Left ventricle myocardium inferior (tissue), 1 donor: ENCODE measurements at places on chromosomes 3 and 15. TPM values are rescaled to one million over a fixed set of nuclear protein-coding genes. Genes with fewer than 3 reads are reported as not detected.

Gene XIRP1
- 386 TPM for total RNA-seq

Gene ATP2B2
- not detected for total RNA-seq

Gene ZNF621
- total RNA-seq, result 10.2 TPM

Gene ZMAT3
- 12.8 TPM for total RNA-seq

Gene DET1
- total RNA-seq, result 5.5 TPM

GRCh38 chr3:32374788-32375595, 16.7 kb upstream of the CMTM7 start:
- no peaks in the 10 kb centered on the region for H3K27me3 ChIP-seq
- DNase-seq, result no peak
- H3K4me3 ChIP-seq, result no peak overlapping the region
- H3K4me1 ChIP-seq, result no peaks in the 10 kb centered on the region
- H3K36me3 ChIP-seq, result no peaks in the 10 kb centered on the region

GRCh38 chr3:114480442-114480841, 186.6 kb downstream of the TIGIT start:
- no peak for DNase-seq
- H3K36me3 ChIP-seq, result no peaks in the 10 kb centered on the region
- no peaks in the 10 kb centered on the region for H3K27me3 ChIP-seq
- no peak overlapping the region for H3K4me3 ChIP-seq
- no peak overlapping the region for H3K27ac ChIP-seq
- H3K4me1 ChIP-seq, result peaks cover 58% of the 10 kb centered on the region

DNA sequence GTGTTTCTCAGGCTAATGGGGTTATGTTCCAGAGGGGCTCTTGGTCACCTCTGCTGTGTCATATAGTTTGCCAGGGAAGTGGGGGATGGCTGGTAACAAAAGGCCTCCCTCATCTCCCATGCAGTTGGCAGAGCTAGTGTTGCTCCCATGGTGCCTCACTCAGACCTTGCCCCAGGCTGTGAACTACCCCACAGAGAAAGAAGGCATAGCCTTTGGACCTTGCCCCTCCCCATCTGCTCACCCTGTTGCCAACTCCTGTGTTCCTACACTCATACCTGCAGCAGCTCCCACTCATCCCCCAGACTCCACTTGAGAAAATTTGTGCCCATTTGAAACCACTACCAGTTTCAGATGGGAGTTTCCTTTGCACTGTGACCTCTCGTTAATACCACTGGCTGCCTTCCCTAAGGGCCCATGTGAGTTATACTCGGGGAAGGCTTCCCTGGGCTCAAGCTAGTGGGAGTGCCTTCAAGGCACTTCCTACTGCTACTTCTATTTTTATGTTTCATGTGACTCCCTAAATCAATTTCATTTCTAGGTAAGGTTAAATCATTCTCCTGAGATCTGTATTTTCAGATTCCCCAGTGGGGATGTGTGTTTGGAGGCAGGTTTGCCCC, 25.3 kb upstream of the COPB2 start:
- H3K27me3 ChIP-seq, result no peaks in the 10 kb centered on the region
- no peaks in the 10 kb centered on the region for H3K36me3 ChIP-seq
- no peak overlapping the region for H3K4me3 ChIP-seq
- DNase-seq, result no peak

DNA sequence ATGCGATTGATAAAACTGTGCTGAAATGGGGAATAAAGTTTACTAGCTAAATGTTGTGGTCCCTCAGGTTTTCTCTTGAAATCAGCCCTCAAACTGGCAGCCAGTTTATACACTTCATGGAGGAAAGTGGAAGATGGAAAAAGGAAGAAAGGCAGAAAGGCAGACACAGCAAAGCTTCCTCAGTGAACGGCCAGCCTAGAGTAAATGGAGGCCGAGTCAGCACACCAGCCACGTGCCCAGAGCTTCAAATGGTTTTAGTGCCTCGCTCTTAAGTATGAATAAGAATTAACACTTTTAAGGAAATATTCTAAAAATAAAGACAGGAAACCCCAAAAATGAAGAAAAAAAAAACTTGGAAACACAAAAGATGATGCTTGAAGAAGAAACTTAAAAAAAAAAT, 48.3 kb downstream of the GNB4 start:
- H3K36me3 ChIP-seq, result peaks cover 73% of the 10 kb centered on the region
- no peak overlapping the region for H3K4me3 ChIP-seq
- no peak for DNase-seq
- H3K27me3 ChIP-seq, result no peaks in the 10 kb centered on the region

DNA sequence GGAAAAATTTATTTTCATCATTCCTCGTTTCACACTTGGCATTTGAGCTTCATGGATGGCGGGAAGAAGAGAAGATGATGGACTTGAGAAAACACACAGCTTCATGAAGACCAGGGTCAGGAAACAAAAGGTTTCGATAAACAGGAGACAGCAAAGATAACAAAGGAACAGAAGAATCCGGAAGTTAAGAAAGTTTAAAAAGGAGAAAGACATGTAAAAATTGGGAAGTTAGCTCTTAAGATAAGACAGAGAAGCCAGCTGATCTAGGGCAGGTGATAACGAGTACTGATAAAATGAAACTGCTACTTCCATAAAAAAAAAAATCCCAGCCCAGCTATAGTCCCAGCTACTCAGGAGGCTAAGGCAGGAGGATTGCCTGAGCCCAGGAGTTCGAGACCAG, 23.9 kb downstream of the IL5RA start:
- H3K36me3 ChIP-seq, result no peaks in the 10 kb centered on the region
- peaks cover 13% of the 10 kb centered on the region for H3K27me3 ChIP-seq
- no peak overlapping the region for H3K27ac ChIP-seq
- no peak for DNase-seq

DNA sequence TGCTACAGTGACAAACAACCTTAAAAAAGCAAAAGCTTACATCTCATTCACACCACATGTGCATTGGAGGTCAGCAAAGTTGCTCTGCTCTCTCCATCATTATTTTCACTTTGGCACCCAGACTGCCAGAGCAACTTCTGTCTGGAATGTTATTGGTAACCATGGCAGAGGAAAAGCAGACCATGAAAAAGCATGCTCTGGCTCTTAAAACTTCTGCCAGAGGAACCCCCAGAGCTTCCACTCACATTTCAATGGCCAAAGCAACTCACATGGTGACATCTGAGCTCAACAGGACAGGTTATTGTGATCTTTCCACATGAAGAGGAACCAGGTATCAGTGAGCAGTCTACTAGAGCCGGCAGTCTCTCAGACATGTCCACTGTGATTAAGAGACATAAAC, 21.9 kb upstream of the FRMD5 start:
- H3K4me1 ChIP-seq, result no peaks in the 10 kb centered on the region
- H3K36me3 ChIP-seq, result no peaks in the 10 kb centered on the region
- H3K27ac ChIP-seq, result no peak overlapping the region

DNA sequence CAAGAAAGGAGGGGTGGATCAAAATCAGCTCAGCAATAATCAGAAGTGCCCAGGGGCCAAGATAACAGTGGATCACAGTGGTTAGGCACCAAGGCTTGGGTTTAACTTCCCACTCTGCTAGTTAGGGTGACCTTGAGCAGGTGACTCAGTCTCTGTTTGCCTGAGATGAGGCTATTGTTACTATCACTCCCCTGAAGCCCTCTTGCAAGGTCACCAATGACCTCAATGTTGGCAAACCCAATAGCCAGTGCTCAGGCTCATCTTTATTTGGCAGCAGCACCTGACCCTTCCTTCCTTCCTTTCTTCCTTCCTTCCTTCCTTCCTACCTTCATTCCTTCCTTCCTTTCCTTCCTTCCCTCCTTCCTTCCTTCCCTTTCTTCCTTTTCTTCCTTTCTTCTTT, 102.4 kb upstream of the HACD2 start:
- H3K27ac ChIP-seq, result no peak overlapping the region
- no peaks in the 10 kb centered on the region for H3K27me3 ChIP-seq
- peaks cover 30% of the 10 kb centered on the region for H3K4me1 ChIP-seq
- no peak overlapping the region for H3K4me3 ChIP-seq

GRCh38 chr15:74385733-74386132, 18.3 kb upstream of the CYP11A1 start:
- H3K4me3 ChIP-seq, result peak overlapping the region; percentile 11
- peak overlapping the region; percentile 78 for H3K27ac ChIP-seq
- DNase-seq, result no peak
- peaks cover 40% of the 10 kb centered on the region for H3K4me1 ChIP-seq
- H3K36me3 ChIP-seq, result no peaks in the 10 kb centered on the region
- peaks cover 1% of the 10 kb centered on the region for H3K27me3 ChIP-seq

- H3K4me1 ChIP-seq, result no peaks in the 10 kb centered on the region
- no peak overlapping the region for H3K27ac ChIP-seq
- H3K27me3 ChIP-seq, result no peaks in the 10 kb centered on the region
- no peak overlapping the region for H3K4me3 ChIP-seq
- no peak for DNase-seq
- no peaks in the 10 kb centered on the region for H3K36me3 ChIP-seq
Observed at GRCh38 chr3:139140553-139140952, 95.9 kb upstream of the PRR23C start.

- peaks cover 9% of the 10 kb centered on the region for H3K4me1 ChIP-seq
- no peaks in the 10 kb centered on the region for H3K36me3 ChIP-seq
- DNase-seq, result no peak
- no peak overlapping the region for H3K4me3 ChIP-seq
Observed at GRCh38 chr3:114887806-114888205, 259.3 kb downstream of the ZBTB20 start.

GRCh38 chr15:55824857-55825613, 82.1 kb upstream of the PRTG start:
- H3K27me3 ChIP-seq, result no peaks in the 10 kb centered on the region
- DNase-seq, result no peak
- H3K4me3 ChIP-seq, result no peak overlapping the region
- peaks cover 15% of the 10 kb centered on the region for H3K4me1 ChIP-seq
- H3K27ac ChIP-seq, result no peak overlapping the region

- no peaks in the 10 kb centered on the region for H3K4me1 ChIP-seq
- no peaks in the 10 kb centered on the region for H3K27me3 ChIP-seq
Observed at GRCh38 chr3:89434621-89435380, 327.4 kb downstream of the EPHA3 start.

- H3K27me3 ChIP-seq, result no peaks in the 10 kb centered on the region
- DNase-seq, result no peak
- H3K4me1 ChIP-seq, result peaks cover 87% of the 10 kb centered on the region
- no peaks in the 10 kb centered on the region for H3K36me3 ChIP-seq
- peak overlapping the region; percentile 37 for H3K27ac ChIP-seq
Observed at GRCh38 chr3:177150970-177151627, 46.2 kb downstream of the TBL1XR1 start.

DNA sequence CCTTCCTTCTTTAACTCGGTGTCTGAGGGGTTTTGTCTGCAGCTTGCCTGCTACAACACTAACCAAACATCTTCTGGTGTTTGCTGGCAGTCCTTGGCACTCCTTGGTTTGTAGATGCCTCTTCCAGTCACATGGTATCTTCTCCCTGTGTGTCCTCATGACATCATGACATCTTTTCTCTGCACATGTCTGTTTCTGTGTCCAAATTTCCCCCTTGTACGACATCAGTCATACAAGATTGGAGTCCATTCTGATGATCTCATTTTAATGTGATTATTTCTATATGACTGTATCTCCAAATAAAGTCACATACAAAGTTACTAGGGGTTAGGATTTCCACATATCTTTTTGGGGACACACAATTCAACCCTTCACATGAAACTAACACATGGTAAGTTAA, 152.3 kb upstream of the LRRN1 start:
- no peaks in the 10 kb centered on the region for H3K36me3 ChIP-seq
- H3K4me1 ChIP-seq, result no peaks in the 10 kb centered on the region
- no peaks in the 10 kb centered on the region for H3K27me3 ChIP-seq
- H3K27ac ChIP-seq, result no peak overlapping the region
- no peak overlapping the region for H3K4me3 ChIP-seq
